AG08396 (cell line): ENCODE measurements at places on chromosomes 1 and 21.

GRCh38 chr1:41618066-41618825, 133.8 kb upstream of the EDN2 start:
- no peak for DNase-seq

DNA sequence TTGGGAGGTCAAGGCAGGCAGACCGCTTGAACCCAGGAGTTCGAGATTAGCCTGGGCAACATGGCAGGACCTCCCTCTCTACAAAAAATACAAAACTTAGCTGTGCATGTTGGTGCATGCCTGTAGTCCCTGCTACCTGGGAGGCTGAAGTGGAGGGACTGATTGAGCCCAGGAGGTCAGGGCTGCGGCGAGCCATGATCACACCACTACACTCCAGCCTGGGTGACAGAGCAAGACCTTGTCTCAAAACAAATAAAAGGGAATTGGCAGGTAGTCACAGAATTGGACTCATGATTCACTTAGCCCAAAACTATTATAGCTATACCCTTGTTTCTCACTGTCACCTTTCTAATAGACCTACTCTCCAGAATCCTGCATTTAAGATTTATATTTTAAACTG, 5.5 kb downstream of the TADA1 start:
- no peak for DNase-seq

- DNase-seq, result no peak
Observed at GRCh38 chr1:58573705-58574591, 3.1 kb downstream of the TACSTD2 start.

DNA sequence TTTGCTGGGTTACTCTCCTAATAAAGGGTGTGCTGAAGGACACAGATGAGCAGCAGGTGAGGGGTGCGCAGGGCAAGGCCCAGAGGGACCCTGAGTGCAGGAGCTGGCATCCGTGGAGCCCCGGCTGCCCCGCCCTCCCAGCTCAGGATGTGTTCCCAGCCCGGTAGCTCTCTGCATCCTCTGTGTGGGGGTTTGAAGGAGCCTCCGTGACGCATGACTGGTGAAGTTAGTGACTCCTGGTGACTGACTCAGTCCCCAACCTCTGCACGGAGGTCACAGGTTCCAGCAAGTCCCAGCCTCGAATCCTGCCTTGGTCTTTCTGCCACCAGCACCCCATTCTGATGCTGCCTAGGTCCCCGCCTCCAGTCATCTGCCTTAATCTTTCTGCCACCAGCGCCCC, 21.6 kb upstream of the TSPEAR start:
- no peak for DNase-seq

- DNase-seq, result no peak
Observed at GRCh38 chr1:233025157-233025556, 74.7 kb downstream of the NTPCR start.

DNA sequence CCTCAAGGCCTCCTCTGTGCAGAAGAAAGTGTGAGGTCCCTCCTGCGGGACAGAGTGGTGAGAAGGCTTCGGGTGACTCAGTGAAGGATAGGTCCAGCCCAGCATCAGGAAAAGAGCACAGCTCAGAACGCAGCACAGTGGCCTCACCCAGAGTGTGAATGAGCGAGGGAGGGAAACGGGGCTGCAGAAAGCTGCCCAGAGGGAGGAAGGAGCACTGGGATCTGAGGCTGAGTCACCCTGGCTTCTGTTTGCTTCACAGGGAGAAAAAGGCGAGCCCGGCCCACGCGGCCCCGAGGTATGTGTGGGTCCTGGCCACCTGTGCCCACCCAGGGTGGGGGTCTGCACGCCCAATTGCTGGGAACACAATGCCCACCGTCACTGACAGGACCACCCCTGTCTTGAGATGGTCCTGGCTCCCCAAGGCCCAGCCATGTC, 24.3 kb downstream of the COL6A2 start:
- peak; percentile 66 for DNase-seq

DNA sequence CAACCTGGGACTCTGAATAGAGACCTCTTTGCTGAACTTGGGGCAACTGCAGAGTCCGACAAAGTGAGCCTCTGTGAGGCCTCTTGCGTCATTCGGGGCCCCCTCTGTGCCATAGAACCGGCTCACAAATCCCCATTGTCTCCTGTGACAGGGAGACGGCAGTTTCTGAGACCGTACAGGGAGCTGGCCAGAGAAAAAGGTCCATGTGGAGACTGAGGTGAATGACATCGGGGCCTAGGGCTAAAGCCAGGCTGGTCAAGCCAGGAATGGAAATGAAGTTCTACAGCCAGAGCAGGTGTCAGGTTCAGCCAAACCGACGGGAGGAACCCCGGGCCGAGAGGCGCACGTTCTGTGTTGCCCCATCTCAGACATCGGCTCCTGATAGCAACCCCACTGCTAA, 37.1 kb upstream of the TRIM67 start:
- DNase-seq, result no peak
